ENCODE measurements at places on chromosomes 3 and 15.
A peak's percentile ranks its signal among the peaks of the same experiment; 100 is the strongest.

- DNase-seq = no peak
Observed at GRCh38 chr3:59607656-59608055, 557.8 kb upstream of the CFAP20DC start.

DNA sequence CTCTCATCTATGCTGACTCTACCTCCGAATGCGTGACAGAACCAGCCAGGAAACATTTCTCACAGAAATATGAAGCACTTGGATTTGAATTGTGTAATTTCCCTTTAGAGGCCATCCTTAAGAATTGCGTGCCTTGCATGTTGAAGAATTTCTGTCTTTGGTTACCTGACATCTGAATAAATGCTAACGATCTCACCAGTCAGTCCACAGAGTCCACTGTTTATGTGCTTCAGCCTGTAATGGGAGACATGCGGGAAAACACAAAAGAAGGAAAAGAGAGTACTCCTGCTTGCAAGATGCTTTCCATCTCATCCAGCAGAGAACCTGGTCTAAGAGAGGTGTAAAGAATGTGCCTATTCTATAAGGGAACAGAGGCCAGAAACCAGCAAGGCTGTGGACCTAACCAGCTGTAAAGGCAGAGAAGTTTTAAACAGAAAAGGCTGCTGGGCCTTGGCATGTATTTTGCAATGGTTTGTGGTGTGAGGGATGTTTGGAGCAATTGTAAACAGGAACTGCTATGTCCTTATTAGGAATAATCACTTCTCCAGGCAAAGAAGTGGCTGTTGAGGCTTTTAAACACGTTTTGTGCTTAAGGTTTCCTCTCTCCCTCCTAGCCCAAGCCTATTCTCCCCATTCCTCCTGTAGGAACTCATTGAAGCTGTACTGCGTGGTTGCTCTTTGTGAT, 36.4 kb upstream of the BOC start:
- DNase-seq = no peak

DNA sequence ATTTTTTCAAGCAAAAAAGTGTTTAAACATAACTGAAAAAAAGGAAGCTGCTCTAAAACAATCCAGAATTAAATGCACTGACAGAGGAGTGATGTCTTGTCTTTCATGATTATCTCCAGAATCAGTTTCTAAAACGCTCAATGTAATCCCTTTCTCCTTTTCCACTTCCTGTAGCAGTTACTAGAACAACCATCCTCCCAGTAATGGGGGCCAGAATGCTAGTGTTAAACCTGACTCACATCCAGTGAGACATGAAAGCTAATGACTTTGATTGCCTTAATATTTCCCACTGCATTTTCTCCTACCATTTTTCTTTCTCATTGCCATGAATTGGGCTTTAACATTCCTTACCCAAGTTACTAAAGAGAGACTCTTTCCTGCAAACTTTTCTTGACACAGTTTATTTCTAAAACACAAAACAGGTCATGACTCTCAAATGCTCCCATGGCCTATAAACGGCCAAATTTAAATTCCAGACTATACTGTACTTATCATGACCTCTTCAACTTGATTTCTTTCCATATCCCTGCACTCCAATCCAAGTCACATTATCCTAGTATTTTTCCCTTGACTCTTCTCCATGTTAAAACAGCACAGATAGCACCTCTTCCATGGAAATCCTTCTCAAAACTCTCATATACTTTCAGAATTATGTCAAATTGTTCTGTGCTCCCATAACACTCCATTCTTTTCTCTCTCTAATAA, 341.4 kb downstream of the NAALADL2 start:
- no peak for DNase-seq

- DNase-seq = no peak
Observed at GRCh38 chr3:16307832-16308531, 43.0 kb downstream of the OXNAD1 start.

DNA sequence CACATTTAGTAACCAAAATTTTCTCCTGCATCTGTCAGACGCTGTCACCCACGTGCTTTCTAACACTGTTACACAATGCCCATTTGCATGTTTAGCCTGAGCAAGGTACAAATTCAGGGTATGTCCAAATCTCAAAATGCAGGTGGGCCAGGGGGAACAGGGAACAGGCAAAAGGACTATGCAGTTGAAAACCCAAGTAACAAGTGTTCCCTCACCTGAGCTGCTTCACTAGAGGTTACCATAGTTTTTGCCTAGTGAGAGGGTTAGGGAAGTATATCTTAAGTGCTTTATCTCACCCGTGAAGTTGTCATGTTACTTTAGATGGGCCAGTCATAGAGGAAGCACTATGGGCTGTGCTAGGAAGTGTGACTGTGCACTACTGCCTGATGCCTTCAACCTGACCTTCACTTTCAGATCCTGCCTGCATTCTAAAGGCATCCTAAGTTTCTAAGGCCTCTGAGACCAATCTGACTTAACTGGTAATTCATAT, 6.0 kb upstream of the TMEM87A start:
- DNase-seq = no peak

- no peak for DNase-seq
Observed at GRCh38 chr15:54288049-54288448, 309.8 kb downstream of the UNC13C start.

- no peak for DNase-seq
Observed at GRCh38 chr3:1197051-1197450, 104.2 kb downstream of the CNTN6 start.

DNA sequence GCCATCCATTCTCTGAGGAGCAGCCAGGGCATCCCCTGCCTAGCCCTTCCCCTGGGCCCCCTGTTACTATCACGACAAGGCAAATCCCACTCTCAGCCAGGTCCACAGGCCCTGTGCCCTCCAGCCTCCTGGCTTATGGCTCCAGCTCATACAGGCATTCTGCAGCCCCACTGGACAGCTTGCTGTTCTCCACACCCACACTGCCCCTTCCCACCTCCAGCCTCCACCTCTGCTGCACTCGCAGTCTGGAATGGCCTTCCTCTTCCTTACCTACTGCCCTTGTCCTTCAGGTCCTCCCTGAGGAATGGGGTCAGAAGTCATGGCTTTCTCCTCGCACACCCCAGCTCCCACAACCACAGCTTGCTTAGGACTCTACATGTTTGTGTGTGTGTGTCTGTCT, 40.4 kb downstream of the CCDC33 start:
- DNase-seq = no peak

DNA sequence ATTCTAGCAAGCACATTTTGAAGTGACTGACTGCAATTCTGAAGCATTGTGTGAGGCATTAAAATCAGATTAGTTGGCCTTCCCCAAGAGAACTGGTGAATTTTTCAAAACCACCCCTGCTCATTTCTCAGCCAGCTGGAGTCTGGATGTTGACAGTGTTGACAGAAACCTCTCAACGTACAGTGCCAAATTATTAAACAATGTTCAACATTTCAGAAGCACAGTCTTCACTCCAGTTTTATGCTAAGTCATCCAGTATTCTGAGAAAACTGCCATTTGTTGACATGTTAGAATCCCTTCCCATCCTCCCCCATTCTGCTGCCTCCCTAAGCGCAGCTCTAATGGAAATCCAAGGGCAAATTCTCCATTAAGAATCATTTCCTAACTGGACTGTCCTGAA, 369.3 kb upstream of the TRIM42 start:
- no peak for DNase-seq

DNA sequence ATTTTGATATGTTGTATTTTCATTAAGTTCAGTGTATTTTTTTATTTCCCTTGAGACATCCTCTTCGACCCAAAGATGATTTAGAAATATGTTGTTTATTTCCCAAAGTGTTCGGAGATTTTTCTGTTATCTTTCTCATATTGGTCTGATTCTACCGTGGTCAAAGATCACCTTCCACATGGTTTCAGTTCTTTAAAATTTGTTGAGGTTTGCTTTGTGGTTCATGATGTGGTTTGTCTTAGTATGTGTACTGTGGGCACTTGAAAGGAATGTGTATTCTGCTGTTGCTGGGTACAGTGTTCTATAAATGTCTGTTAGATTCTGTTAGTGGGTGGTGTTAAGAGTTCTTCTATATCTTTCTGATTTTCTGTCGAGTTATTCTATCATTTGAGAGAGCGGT, 103.4 kb upstream of the FHIT start:
- no peak for DNase-seq

DNA sequence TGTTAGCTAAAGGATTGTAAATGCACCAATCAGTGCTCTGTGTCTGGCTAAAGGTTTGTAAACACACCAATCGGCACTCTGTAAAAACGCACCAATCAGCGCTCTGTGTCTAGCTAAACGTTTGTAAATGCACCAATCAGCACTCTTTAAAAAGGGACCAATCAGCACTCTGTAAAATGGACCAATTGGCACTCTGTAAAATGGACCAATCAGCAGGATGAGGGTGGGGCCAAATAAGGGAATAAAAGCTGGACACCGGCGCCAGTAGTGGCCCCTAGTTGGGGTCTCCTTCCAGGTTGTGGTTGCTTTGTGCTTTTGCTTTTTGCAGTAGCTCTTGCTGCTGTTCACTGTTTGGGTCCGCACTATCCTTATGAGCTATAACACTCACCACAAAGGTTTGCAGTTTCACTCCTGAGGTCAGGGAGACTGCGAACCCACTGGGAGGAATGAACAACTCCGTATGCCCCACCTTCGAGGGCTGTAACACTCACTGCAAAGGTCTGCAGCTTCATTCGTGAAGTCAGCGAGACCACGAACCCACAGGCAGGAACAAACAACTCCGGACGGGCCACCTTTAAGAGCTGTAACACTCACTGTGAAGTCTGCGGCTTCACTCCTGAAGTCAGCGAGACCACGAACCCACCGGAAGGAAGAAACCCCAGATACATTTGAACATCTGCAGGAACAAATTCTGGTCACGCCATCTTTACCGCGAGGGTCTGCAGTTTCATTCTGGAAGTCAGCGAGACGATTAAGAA, 1.1 kb upstream of the SUCLG2 start:
- peak; percentile 33 for DNase-seq

- no peak for DNase-seq
Observed at GRCh38 chr15:48845123-48845522, 32.8 kb upstream of the EID1 start.

DNA sequence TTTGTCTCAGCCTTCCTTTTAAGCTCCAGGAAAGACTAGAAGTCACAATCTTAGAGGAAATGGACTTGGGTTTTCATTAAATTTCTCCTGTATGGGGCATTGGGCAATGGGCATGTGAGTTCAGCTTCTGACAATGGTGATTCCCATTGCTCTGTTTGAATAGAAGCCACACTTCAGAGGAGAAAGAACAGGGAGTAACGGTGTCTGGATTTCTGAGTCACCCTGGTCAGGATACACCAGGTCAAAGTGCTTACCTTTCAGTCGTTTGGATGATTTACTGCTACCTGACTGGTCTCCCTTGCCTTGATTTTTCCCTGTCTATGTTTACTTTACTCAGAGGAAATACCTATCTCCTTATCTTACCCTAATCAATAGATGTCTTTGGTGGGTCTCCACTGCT, 111.7 kb upstream of the VEPH1 start:
- DNase-seq = no peak

DNA sequence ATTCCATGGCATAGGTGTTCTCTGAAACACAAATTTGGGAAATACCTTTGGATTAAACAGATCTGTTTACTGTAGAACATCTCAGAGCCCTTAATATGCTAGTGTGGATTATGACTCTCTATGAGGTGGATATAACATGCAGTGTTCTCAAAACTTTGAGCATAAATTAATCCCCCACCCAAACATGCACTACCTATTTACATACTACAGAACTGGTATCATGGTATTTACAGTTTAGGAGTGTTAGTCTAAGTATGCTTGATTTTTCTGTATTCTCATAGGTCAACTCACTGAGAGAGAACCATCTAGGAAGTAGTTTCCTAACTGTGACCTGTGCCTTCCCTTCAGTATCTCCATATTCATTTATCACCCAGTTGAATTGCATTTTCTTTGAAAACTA, 30.9 kb upstream of the ZNF609 start:
- no peak for DNase-seq

- no peak for DNase-seq
Observed at GRCh38 chr3:61060411-61060861, 190.8 kb downstream of the FHIT start.

DNA sequence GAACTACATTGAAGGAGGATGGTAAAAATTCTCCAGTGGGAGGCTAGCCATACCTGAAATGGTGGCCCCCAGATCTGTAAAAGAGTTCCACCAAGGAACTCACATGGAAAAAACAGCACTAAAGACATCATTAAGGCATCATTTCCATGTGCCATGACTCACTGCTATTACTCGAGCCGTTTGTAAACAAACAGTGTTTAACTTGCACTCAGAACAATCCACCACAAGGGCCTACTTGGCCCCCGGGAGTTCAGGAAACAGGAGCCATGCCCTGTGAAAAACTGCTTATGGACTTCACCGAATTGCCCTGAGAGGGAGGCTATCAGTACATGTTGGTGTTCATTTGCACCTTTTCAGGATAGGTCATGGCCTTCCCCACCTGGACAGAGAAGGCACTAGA, 18.2 kb downstream of the CCR4 start:
- DNase-seq = no peak

DNA sequence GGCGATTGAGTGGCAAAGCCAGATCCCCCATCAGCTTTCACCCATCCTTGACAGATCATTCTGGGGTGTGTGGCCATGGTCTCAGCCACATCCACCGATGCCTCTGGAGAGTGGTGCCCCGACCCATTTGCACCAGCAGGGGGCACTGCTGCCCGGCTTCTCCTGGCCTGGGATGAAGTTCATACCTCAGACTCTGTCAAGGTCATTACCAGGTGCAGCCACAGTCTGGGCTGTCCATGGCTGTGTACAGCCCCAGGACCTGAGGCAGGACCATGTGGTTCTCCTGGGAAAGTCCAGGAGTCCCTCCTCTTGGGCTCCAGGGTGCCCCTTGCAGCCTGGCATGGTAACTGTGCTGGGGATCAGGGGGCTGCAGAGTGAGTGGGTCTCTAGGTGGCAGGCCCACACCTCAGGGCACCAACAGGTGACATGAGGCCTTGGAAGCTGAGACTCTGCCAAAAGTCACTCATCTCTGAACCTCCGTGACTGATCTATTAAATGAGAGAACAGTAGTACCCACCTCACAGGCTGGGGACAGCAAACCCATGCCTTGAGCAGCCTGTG, 67.2 kb downstream of the CACNA2D2 start:
- peak; percentile 66 for DNase-seq

DNA sequence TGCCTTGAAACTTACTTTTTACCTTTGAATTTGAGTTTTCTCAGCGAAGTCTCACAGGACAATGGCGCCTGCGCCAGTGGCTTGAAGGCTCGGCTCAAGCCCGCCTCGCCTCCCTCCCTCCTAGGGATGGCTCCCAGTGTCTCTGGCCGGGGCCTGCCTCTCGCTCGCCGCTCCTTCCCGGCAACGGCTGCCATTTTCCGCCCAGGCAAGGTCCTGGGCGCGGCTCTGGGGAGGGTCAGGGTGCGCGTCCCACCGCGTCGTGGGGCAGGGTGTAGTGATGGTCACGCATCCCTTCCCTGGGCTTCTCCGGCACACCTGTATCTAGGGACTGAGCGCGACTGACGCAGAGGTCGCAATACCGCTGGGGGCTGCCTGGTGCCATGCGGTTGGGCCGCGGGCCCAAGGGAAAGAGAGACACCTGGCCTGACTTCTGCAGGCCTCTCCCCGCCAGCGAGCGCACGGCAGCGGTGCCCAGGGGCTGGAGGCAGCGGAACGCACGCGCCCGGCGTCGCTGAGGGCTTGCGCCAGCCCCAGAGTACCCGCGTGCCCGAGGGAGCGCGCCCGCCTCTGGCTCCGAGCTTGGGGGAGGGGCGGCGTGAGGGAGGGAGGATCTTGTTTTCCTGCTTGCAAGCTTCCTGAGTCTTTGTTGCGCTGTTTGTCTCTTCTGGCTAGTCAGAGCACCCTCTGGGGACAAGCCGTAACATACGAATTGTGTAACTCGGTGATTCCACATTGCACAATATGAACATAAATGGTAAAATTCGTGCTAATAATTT, 20.7 kb upstream of the FEM1B start:
- DNase-seq = peak; percentile 7

Data from stimulated activated CD8-positive, alpha-beta memory T cell treated with anti-CD3 and anti-CD28 coated beads, Interleukin-15, amount 100 ng/mL, for 24 hours (primary cell).